ENCODE measurements at places on chromosomes 11 and 22.

DNA sequence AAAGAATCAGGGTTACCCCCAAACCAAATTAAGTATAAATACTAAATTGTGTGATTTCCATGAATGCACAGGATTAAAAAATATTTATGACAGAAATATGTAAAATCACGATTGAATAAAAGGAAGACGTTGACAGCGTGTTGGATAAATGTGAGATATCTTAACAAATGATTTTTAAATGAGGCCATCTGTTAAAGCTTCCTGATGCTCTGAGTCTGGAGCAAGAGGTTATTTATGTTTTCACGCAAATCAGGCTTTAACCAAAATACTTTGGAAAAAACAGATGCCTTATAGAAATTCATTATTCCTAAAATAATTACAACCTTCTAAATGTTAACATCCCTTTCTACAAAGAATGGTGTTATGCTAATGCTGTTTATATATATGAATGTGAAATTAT, 123.3 kb downstream of the PAX6 start:
- no peak for DNase-seq

DNA sequence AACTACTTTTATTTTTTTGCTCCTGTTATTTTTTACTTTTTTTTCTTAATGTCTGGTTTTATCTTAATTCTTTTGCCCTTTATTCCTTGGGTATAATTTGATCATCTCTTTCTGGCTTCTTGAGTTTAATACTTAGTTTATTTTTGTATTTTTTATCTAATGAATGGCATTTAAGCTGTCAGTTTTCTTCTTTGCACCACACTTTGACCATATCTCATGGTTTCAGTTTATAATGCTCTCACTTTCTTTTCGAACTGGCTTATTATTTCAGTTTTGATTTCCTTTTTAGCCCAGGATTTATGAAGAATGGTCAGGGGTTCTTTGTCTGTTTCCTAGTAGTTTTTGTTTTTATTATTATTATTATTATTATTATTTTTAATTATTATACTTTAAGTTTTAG, 48.3 kb downstream of the QSER1 start:
- no peak for DNase-seq

DNA sequence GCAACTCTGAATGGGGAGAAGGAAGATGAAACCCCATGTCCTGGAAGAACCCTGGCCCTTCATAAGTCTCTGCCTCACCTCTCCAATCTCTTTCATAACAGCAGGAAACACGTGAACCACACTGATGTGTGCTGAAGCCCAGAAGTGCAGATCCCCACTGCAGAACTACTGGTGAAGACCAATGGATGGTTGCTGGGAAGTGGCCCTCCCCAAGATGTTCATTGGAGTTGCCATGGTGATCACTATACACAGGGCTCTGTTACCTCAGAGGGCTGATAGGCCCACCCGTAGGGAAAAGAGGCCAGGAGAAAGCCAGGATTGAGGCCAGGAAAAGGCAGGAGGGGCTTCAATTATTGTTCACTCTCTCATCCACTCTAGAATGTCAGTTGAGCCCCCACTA, 11.6 kb downstream of the TST start:
- DNase-seq, result no peak

DNA sequence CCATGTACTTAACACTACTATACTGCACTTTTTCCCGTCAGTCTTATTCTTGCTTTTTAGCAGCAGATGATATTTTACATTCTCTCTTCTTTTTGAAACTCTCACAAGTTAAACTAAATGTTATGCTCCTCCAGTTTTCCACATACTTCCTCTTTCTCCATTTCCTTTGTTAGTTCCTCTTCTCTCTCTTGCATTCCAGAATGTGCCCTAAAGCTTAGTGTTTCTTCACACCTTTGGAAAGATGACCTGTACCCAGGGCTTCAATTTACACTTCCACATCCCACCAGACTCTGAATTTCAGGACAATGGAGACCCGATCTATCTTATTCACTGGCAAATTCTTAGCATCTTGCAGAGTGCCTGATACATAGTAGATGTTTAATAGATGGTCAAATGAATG, 51.8 kb downstream of the APIP start:
- DNase-seq, result no peak

- no peak for DNase-seq
Observed at GRCh38 chr11:116997071-116997470, 101.2 kb downstream of the SIK3 start.

Data from NCI-H226 (cell line).